ENCODE measurements at places on chromosomes 13 and 19.

GRCh38 chr13:76703216-76703615 is 183.0 kb downstream of the KCTD12 start:
- DNase-seq: no peak

DNA sequence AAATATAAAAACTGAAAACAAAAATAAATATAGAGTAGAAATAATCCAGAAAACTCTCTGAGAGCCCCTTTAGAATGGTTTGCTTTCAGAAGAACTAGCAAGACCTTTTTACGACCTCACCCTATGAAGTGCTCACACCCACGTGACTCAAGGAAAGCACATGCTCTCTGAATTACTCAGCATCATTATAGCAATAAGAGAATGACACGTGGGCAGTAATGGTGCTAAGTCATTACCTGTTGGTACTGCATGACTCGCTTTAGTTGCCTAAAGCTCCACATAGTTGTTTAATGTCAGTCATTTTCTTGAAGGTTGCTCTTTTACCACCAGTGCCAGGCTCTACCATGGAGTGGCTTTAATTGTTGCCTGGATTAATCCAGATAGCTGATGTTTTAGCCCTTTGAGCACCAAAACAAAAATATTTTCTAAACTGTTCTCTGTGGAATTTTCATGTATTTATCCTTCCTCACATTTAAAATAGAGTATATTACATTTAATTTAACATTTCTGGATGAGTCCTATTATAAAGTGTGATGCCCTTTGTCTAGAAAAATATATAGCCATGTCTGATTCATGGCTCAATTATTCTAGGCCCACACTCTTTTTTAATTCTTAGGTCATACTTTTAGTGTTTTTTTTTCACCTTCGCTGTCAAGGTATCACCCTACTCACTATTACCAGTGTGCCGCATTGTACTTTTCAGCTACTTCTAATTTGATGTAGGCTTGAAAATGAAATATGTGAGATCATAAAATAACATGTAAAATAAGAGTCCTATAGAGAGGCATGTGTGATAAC is 56.8 kb downstream of the THSD1 start:
- peak; percentile 20 for DNase-seq

GRCh38 chr19:18339723-18340122 is 675 bp upstream of the PGPEP1 start:
- DNase-seq: no peak

- DNase-seq: no peak
Measured at GRCh38 chr13:106376401-106377112, 158.9 kb downstream of the EFNB2 start.

DNA sequence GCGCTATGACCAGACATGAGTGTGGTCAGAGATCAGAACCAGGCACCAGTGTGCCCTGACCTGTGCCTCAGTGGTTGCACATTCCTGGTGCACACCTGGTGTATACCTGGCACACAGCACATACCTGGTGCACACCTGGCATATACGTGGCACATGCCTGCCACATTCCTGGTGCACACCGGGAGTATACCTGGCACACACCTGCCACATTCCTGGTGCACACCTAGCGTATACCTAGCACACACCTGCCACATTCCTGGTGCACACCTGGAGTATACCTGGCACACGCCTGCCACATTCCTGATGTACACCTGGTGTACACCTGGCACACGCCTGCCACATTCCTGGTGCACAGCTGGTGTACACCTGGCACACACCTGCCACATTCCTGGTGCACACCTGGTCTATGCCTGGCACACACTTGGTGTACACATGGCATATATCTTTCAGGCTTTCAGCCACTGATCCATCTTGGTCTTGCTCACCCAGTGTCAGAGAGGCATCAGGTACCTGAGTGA is 61.3 kb upstream of the ADGRL1 start:
- DNase-seq: no peak

GRCh38 chr13:49869519-49869918 is 66.6 kb downstream of the SPRYD7 start:
- no peak for DNase-seq
